ENCODE measurements at places on chromosomes 2 and 18.

GRCh38 chr2:16713011-16713423 lies 47.4 kb upstream of the CYRIA start:
- DNase-seq, result no peak

- DNase-seq, result no peak
These were observed 49.5 kb downstream of the TFCP2L1 start for GRCh38 chr2:121235542-121235941.

DNA sequence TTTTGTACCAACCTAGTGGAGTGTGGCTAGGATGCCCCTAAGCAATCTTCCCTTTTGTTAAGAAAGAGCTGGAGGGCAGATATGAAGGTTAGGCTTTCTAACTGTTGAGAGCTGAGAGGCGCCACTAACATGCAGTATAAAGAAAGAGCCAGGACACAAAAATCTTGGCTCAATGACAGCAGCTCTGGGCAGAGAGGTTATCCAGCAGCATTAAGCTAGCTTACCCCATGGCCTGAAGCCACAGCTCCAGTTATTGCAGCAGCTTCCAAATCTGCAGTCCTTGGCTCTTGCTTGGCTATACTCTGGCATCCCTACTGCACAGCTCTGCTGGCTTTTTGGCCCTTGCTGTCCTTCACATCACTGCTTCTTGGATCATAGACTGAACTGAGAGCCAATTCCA lies 213.4 kb downstream of the GPD2 start:
- no peak for DNase-seq

DNA sequence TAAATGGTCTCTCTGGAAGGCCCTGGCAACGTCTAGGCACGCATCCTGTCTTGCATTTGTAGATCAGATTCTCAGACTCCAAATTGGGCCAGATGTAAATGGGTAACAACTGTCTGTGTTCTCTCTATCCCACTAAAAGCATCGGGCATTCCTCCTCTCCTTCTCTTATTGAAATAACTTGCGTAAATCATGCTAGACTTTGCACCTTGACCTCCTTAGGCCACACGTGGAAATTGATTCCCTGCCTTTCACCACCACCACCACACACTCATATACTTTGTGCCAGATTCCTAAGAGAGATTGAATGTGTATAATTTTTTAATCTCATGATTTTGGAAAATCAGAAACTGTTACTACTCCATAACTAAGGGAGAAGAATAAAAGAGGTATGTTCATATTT lies 21.3 kb downstream of the MAPRE3 start:
- no peak for DNase-seq

- DNase-seq, result no peak
These were observed 1.5 kb downstream of the KIF1A start for GRCh38 chr2:240818293-240819125.

GRCh38 chr18:79043288-79043687 lies 25.9 kb upstream of the ATP9B start:
- no peak for DNase-seq

GRCh38 chr18:51447351-51448342 lies 250.2 kb upstream of the MEX3C start:
- no peak for DNase-seq

DNA sequence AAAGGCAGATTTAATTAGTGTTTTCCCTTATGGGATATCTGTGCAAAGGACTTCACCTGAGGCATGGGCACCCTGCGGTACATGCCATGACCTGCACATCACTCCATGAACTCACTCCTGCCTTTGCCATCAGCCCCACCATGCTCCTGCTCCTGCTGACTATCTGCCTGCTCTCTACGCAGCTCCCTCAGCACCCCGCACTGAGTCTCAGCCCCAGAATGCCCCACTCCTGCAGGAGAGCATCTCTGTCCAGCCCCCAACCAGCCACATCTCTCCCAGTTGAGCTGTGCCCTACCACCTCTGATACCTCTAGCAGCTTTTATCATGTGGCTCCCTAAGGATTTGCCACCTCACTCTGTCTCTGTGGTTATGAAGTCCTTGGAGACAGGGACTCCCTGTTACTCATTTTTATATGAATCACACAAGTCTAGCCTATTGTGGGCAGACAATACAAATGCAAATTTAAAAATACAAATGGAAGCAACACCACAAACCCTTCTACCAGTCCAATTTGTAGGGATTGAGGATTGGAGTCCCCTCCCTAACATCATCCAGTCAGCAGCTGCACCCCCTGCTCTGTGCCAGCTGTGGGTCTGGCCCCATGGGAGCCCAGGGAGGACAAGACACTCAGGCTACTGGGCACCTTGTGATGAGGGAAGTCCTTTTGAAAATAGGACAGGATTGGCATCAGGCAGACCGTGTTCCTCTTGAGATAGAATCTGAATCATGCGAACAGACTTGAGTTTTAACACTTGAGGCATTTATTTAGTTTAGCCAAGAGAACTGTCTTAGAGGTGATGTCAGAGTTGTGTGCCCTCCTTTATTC lies 689.6 kb upstream of the HS6ST1 start:
- no peak for DNase-seq

DNA sequence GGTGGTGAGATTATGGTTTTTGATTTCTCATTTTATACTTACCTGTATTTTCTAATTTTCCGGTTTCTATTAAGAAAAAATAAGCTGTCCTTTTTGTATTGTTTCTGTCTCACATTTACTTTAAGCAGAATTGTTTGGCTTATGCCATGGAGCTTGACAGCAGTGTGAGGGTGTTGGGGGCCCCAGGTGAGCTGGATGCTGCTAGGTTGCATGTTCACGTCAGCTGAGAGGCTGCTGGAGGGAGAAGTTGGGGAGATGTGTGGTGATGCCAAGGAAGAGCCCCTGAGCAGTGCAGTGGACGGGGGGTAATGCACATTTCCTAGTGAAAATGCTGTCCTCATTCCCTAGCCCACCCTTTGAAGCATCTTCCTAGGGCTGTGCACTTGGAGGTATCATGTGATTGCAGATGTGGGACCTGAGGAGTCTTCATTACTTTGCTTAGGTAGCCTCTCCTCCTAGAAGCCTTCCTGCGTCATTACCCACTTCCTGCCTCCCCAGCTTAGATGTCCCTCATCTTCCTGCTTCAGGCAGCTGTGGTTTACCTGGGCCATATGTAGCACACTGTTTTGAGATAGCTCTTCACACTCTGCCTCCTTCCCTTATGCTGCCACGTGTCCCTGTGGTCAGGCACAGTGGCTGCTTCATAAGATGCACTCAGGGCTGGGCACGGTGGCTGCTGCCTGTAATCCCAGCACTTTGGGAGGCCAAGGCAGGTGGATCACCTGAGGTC lies 16.2 kb downstream of the ATG16L1 start:
- DNase-seq, result no peak

DNA sequence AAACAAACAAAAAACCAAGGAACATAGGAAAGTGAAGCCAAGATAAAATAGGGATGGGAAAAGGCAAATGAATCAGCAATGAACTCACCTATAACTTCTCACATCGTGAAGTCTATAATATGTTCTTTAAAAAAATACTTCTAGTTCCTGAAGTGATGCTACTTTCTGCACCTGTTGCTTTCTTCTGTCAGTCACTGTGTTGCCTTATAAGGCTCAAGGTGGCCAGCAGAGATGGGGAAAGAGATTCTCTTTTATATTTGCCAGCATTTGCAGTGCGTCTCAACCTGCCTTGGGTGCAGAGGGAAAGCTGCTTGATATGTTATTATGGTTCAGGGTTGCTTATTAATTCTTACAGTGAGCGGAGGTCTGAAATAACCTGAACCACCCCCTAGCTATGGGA lies 14.0 kb downstream of the QPCT start:
- DNase-seq, result no peak

DNA sequence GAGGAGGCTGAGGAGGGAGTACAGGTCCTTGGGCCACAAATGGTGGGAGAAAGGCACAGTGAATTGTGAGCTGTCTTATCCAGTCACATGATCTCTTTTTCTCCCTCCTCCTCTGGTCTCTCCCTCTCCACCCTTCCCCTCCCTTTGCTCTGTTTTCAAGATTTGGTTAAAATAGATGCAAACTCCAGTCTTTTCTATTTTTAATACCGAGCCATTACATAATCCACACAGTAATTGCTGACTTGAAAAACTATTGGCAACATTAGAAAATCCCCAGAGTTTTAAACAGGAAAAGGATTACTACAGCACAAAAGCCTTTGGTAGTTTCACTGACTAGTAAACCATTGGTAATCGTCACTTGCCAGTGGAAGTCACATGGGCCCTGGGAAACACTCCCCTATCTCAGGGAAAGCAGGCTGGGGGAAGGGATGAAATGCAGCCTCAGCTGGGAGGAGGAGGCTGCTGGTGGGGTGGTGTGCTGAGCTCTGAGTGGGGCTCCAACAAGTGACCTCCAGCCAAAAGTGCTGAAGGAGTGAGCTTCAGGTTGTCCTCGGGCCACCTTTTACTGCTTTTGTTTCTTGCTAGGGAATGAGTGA lies 57.4 kb upstream of the PCBP1 start:
- DNase-seq, result no peak

GRCh38 chr2:65918760-65919187 lies 486.4 kb upstream of the SPRED2 start:
- DNase-seq, result no peak

DNA sequence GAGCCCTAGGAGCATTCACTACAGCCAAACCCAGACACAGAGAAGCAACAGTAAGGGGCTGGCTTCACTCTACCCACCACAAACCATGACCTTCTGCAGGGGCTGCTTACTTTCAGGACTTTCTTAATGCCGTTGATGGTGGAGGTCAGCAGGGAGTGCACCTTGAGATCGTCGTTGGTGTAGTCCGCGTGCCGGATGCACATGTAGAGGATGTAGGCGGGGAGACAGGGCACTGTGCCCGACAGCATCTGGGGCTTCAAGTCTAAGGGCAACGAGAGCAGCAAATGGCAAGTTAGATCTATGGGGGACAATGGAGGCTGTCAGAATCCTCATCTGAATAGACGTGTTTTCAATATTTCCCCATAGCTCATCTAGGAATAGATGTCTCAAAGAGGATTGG lies 29.8 kb upstream of the ACAA2 start:
- DNase-seq, result no peak

DNA sequence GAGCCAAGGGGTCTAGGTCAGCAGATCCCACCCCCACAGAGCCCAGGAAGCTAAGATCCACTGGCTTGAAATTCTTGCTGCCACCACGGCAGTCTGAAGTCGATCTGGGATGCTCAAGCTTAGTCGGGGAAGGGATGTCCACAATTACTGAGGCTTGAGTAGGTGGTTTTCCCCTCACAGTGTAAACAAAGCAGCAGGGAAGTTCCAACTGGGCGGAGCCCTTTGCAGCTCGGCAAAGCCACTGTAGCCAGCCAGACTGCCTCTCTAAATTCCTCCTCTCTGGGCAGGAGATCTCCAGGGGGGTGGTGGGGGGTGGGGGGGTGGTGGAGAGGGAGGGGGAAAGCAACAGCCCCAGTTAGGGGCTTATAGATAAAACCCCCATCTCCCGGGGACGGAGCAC lies 419.5 kb downstream of the NUP35 start:
- DNase-seq, result no peak

DNA sequence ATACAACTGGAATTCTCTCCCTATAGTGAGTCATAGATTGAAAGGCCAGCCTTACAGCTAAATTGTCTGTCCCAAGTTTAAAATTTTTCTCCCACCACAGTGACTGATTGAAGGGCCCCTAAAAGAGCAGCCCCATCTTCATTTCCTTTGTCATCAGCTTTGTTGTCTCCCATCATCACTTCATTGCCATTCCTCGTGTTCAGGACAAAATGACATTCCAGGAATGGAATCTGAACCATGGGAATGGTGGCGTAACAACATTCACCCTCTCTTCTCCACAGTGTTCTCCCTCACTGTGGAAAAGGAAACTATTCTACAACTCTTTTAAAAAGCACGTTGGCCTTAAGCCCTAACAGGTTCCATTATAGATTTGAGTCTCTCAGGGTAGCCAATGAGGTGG lies 52.1 kb downstream of the PSTPIP2 start:
- no peak for DNase-seq

GRCh38 chr2:60033325-60033724 lies 520.1 kb downstream of the BCL11A start:
- DNase-seq, result no peak

DNA sequence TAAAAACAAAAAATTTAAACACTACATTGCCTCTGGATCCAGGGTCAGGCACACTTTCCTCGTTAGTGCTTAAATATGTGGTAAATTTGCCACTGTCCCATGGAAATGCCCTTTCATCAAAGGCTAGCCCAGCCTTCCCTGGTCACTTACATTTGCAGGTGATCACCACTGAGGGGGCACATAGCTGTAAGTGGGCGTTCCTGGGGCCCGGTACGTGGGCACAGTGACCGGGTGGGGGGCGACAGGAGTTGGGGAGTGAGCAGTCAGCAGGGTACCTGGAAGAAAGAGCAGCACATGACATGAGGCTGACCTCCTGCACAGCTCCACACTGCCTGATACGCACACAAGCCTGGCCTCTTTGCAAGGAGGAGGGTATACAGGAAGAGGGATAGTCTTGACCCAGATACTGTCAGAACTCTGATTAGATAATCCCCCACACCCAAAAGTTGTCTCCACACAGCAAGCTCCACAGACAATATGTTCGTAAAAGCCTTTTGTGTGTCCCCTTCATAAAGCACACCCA lies 40.5 kb downstream of the FAM168B start:
- no peak for DNase-seq

DNA sequence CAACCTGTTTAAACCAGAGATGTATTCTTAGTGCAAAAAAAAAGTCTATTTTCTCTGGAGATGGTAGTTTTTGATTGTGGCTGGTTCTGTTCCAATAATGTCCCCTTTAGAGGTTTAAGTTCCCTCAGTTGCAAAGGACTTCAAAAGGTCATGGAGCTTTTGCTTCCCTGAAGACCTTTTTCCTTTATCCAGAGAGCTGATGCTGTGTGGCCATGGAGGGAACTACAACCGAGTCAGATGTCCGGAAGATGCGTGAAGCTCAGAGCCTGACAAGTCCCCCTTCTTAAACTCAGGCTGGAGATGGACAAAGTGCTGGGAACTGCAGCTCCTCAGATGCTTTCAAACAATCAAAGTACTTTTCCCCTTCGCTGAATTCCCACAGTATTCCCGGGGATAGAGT lies 176.1 kb downstream of the TMEM18 start:
- DNase-seq, result no peak

- DNase-seq, result no peak
These were observed 401.8 kb downstream of the GALR1 start for GRCh38 chr18:77651441-77651840.

DNA sequence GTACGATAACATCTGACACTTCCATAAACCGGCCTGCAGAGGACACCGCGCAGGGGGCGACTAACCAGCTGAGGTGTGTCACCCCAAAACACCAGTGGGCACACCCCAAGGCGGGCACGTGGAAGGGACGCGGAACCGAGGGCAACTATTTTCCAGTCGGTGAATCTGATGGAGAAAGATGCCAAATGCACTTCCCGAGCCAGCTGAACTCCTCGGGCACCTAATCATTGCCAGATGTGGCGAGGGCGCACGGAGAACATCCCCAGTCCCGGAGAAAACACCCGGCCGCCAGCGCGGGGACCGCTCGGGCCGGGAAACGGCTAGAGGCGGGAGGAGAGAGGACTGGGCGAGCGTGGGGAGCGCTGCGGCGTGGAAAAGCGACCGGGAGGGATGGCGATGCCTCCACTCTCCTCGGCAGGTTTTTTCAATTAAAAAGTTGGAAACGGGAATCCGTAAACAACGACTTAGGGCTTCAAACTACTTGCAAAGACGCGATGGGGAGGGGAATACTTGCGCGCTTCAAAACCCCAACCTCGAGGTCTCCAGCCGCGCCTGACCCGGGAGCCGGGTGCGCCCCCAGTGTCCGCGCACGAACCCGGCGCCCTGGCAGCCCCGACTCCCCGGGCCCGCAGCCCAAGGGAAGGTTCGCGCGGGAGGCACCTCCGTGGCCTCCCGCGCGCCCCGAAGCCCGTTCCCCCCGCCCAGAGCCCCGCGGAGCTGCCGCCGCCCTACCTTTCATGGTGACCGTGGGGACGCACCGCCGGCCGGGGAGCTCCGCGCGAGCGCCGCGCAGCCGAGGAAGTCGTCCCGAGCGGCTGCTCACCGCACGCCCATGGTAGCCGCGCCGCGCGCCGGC lies 497 bp downstream of the COLEC12 start:
- DNase-seq, result no peak
